Osteoblast (primary cell): ENCODE measurements at places on chromosomes 16 and 17. TPM values are rescaled to one million over a fixed set of nuclear protein-coding genes. Genes with fewer than 3 reads are reported as not detected.

- peak; percentile 81 for DNase-seq
Observed at GRCh38 chr17:12958786-12959185, 59.0 kb downstream of the ELAC2 start.

- no peak for DNase-seq
Observed at GRCh38 chr16:53948734-53949430, 244.9 kb downstream of the FTO start.

- DNase-seq, result peak; percentile 72
Observed at GRCh38 chr17:82985973-82986372, 93.4 kb upstream of the METRNL start.

DNA sequence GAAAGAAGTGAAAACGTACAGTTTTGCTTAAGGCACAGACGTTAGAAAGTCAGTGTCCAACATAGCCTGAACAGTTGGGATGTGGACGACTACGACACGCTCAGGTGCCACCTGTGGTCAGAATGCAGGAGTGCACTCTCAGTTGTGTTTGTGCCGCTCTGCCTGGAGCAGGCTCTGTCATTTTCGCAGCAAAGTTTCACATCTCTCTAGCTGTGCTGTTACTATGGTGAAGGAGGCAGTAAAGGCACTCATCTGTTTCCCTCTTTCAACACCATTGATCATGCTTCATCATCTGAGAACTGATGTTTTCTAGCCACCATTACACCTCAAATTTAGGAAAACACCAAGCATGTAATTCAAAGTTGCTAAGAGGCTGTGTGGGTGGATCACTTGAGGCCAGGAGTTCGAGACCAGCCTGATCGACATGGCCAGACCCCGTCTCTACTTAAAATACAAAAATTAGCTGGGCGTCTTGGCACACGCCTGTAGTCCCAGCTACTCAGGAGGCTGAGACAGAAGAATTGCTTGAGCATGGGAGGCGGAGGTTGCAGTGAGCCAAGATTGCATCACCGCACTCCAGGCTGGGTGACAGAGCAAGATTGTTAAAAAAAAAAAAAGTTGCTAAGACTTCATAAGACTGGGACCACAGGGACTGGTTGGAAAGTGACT is 44.9 kb upstream of the DNAJA2 start:
- DNase-seq, result peak; percentile 92

- no peak for DNase-seq
Observed at GRCh38 chr16:62280506-62280905, 244.3 kb upstream of the CDH8 start.

DNA sequence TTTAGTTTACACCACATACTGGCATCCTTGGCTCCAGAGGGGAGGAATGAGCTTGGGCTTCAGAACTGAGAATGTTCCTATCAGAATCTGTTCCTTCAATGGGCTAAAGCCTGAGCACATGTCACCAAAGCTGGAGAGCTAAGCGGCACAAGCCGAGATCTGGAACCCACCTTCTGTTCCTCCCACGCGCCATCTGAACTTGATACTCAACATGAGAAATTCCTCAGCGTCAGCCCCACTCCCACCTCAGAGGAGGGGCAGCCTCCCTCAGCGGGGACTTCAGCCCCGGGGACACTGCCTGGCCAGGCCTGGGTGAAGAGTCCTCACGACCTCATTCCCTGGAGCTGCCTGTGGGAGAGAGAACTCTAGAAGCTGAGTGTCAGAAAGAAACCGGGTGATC is 22.8 kb upstream of the SLC47A1 start:
- DNase-seq, result no peak

ERN2 gene
- total RNA-seq, result 0.29 TPM in 1 of 2 replicates, not detected in the other

DNA sequence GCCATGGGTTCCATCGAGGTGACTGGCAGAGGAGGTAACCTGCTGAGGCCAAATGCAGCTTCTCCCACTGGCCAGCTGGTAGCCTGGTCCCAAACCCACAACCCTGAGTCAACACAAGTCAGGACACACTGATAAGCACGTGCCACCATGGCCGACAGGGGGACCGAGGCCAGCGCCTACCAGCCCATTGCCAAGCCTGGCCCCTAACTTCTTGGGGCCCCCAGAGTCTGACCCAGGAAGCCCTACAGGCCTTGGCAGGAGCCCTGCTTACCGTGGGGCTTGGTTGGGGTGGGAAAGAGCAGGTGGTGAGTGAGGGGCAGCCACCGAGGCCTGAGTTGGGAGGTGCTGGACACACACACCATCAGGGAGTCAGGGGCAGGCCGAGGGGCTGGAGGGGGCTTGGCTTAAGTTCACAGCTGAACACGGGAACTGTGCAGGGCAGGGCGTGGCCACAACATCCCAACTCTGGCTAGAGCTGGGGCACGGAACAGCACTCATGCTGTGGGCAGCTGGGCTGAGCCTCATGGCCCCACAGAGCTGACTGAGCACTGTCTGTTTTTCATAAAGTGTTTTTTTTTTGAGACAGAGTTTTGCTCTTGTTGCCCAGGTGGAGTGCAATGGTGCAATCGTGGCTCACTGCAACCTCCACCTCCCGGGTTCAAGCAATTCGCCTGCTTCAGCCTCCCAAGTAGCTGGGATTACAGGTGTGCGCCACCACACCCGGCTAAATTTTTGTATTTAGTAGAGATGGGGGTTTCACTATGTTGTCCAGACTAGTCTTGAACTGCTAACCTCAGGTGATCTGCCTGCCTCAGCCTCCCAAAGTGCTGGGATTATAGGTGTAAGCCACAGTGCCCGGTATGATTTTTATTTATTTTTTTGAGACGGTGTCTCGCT is 5.5 kb downstream of the MRPL28 start:
- peak; percentile 92 for DNase-seq

GRCh38 chr17:72711521-72712310 is 380.8 kb downstream of the SLC39A11 start:
- no peak for DNase-seq

DNA sequence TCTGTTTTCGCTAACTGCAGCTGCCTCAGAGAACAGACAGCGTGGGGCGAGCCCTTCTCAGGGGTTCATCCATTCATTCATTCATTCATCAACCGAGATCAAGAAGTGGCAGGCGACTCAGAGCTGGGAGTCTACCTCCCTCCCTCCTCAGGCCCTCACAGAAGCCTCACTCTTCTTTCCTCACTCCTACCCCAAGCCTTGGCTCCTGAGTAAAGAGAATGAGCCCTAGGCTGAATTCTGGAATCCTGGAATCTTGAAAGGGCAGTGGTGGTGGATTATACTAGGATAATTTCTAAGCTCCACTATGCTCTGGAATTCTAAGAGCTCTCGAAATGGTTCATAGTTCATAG is 2.3 kb upstream of the DLX3 start:
- DNase-seq, result no peak

DNA sequence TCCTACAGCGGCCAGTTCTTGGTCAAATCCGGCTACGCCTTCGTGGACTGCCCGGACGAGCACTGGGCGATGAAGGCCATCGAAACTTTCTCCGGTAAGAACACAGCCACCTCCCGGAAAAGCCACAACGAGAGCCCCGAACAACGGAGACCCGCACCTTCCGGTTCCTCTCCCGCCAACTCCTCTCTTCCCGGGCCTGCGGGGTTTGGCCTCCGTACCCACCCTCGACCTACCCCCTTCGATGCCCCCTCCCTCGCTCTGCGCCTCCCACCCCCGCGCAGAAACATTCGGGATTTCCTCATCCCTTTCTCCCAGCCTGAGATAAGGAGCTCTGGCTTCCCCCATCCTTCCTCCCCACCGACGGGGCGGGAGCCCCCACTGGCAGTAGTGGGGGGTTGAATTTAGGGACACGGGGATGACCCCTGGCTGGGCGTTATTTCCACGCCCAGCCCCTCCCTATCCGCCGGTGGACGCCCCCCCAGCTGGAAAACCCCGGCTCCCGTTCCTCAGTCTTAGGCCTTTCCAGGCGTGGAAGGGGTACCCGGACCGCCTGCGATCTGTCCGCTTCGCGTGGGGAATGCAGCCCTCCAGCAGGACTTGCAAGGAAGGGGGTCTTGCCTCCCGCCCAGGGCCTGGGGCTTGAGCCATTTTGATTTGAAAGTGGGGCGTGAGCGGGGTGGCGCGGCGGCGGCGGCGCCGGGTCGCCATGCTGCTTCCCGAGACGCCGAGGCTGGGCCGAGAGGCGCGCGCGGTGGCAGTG is 822 bp downstream of the IGF2BP1 start:
- peak; percentile 87 for DNase-seq

TRPV2 gene
- total RNA-seq, result 62.5 and 71.3 TPM in 2 replicates

- DNase-seq, result no peak
Observed at GRCh38 chr16:66300037-66300436, 66.5 kb upstream of the CDH5 start.

CAPN15 gene
- 25.3 and 27.1 TPM in 2 replicates for total RNA-seq

DNA sequence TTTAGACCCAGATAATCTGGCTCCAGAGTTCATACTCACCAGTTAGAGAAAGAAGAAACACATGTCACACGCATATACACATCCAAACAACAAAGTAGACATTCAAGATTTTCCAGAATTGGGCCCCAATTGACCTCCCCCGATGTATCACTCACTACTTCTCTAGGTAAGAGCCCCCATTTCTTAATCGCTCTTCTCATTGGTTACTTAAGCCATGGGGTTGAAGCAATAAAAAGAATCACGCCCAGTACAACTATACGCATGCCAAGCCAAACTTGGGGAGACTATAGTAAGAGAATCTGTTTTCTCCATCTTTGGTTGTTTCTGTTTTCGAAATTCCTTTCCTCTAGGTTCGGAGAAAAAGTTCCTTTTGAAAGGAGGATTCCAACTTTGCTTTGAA is 565 bp downstream of the DDX52 start:
- DNase-seq, result peak; percentile 46

HBA1 gene
- not detected in 2 replicates for total RNA-seq

- no peak for DNase-seq
Observed at GRCh38 chr16:70493802-70494201, 29.6 kb downstream of the COG4 start.

GRCh38 chr17:17496189-17497064 is at the start of gene RASD1:
Gene RASD1 (minus strand): TSS chr17:17496395. CDS start chr17:17496181, 214 bp downstream.
- peak; percentile 100 for DNase-seq

- DNase-seq, result peak; percentile 46
Observed at GRCh38 chr16:20899477-20900298, 470 bp downstream of the DCUN1D3 start.

CACNG4 gene
- not detected in 2 replicates for total RNA-seq

DNA sequence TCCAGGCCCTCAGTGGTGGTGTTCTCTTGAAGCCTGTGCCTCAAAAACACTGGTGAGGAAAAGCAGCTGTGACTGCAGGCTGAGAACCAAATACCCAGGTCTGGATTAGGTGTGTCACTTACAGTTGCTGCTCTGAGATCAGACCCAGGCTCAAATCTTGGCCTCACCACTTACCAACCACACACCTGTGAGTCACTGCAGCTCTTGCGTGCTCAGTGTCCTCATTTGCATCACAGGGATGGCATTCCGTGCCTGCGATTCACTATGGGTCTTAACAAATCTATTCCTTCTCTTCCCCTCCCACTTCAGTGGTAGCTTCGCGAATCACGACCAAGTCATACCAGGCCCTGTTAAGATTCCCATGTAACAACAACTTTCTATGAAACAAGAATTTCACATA is 233.4 kb upstream of the HSBP1 start:
- DNase-seq, result no peak

DNA sequence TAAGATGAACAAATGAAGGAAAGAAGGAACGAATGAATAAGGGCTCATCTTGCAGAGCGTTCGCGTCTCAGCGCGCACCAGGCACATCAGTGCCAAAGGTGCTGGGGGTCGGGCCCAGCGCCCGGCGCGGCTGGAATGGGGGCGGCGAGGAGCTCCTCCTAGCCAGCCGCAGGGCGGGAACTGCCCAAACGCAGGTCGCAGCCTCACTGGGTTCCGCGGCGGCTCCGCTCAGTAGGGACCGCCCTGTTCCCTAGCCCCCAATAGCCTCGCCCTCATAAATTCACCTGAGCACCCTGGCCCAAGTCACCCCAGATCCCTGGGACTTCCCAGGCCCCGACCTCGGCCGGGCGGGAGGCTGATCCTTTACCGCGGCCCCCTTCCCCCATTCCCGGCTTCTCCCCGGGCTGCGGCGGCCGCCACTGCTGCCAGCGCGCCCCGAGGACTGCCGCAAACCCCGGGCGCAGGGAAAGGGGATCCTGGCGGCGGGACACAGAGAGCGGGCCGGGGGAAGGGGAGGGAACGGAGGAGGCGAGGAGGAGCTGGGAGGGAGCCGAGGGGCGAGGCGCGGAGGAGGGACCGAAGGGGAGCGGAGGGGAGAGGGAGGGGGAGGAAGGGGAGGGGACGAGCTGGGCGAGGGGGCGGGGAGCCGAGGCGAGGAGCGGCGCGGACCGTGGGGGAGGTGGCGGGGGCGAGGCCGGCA is 377 bp upstream of the CRHR1 start:
- DNase-seq, result peak; percentile 59

ZG16 gene
- total RNA-seq, result not detected in 2 replicates

DNA sequence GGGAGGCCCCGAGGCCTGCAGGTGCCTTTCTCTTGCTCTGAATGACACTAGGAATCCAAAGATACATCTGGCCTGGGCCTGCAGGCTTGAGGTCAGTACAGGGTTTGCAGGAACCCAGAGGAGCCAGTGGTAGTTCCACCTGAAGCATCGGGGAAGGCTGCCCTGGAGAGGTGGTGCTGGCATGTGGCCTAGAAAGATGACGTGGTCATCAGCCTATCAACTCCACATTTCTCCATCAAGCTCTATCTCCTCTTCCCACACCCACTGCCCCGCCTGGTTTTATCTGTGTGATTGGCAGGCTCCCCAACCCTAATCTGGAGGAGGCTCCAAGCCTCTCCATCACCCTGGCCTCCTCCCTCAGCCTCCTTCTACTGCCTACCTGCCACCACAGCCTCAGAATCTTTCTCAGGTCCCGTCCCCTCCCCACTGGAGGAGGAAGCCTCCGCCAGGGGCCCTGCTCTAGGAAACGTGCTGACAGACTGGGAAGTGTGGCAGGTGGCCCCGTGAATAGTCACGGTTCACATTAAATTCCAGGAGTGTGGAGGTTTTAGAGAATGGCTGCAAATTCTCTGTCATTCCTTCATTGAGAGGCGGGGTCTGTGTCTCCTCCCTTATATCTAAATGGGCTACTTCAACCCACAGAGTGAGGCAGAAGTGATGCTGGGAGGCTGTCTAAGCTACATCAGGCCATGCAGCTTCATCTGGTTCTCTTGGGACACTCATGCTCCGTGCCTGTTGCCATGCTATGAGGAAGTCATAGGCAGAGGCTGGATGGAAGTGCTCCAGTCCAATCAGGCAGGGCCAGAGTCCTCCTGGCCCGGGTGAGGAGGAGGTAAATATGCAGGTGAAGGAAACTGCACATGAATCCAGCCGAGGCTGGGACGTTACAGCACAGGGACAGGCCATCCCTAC is 11.4 kb upstream of the MAP2K3 start:
- DNase-seq, result peak; percentile 53

OR4D1 gene
- not detected in 2 replicates for total RNA-seq

CHST5 gene
- total RNA-seq, result under 0.01 TPM in 1 of 2 replicates, not detected in the other

- no peak for DNase-seq
Observed at GRCh38 chr17:37066322-37067255, 117.8 kb downstream of the AATF start.

GRCh38 chr17:75693500-75694481 is 26.7 kb downstream of the SAP30BP start:
- peak; percentile 95 for DNase-seq

DNA sequence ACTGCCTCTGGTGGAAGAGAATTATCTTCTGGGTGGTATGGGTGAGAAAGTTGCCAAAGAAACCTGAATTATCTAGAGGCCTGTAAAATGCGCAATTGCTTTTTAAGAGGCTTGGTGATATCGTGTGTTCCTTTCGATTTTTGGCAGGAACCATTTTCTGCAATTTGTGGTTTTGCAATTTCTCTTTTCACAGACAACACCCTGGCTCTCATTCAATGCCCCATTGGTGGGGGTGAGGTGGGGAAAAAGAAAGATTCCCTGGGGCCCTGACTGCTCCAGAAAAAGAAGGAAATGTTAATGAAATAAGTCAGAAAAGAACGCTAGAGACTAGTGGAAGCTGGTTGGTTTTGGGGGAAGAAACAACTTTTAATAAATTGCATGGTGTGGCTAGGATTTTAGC is 77.4 kb downstream of the ANKFN1 start:
- no peak for DNase-seq

GRCh38 chr17:76700617-76701470 is 9.9 kb downstream of the MXRA7 start:
- DNase-seq, result peak; percentile 98

MT1A gene
- 0.59 TPM in 1 of 2 replicates, not detected in the other for total RNA-seq
